ENCODE measurements at places on chromosomes 5 and 9.

GRCh38 chr5:164581889-164582288 lies 1076.5 kb downstream of the MAT2B start:
- DNase-seq = no peak

DNA sequence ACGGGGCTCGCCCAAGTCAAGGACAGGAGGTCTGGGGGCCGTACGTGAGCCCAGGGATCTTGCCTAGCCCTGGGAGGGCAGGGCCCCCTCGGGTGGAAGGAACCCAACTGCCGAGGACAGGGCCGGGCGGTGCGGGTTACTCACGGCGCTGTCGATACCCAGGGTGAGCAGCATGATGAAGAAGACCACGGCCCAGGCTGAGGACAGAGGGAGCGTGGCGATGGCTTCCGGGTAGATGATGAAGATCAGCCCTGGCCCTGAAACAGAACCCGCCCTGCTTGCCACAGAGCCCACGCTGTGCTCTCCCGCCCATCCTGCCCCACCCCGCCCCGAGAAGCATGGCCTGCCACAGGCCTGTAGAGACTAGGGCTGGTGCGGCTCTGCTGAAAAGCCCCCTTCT lies 34.1 kb downstream of the SLC6A3 start:
- no peak for DNase-seq

- DNase-seq = no peak
Measured at GRCh38 chr9:83186155-83186737, 123.3 kb upstream of the RASEF start.

GRCh38 chr5:77498952-77499351 lies 6.8 kb upstream of the WDR41 start:
- no peak for DNase-seq

- DNase-seq = no peak
Measured at GRCh38 chr9:110095776-110096175, 112.2 kb downstream of the C9orf152 start.

DNA sequence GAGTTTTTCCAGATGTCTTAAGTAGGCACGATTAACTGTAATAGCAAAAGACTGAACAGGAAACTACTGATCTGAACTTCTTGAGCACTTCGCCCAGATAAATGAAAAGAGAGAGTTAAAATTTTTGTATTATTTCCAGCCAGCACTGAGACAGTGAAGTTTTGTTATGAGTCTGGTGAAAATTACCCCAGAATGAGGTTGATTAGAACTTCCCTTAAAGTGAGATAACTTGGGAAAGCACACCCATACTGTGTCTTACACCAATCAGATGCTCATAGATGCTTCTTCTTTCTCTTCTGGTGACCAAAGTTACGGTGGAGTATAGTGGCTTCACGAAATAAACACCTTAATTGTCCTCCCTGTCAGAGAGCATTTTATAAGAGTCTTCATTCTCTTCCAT lies 131.8 kb upstream of the SLC12A2 start:
- no peak for DNase-seq

- no peak for DNase-seq
Measured at GRCh38 chr9:129472651-129473102, 148.2 kb downstream of the C9orf50 start.

DNA sequence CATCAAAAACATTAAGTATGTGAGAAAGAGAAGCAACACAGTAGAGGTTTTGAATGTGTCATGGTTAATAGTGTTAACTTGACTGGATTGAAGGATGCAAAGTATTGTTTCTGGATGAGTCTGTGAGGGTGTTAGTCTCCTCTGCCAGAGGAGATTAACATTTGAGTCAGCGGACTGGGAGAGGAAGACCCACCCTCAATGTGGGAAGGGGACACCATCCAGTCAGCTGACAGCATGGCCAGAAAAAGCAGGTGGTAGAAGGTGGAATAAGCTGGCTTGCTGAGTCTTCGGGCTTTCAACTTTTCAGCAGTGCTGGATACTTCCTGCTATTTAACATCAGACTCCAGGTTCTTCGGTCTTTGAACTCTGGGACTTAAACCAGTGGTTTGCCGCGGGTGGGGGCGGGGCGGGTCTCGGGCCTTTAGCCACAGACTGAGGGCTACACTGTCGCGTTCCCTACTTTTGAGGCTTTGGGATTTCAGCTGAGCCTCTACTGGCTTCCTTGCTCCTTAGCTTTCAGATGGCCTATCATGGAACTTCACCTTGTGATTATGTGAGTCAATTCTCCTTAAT lies 309.9 kb upstream of the ST8SIA4 start:
- DNase-seq = no peak

DNA sequence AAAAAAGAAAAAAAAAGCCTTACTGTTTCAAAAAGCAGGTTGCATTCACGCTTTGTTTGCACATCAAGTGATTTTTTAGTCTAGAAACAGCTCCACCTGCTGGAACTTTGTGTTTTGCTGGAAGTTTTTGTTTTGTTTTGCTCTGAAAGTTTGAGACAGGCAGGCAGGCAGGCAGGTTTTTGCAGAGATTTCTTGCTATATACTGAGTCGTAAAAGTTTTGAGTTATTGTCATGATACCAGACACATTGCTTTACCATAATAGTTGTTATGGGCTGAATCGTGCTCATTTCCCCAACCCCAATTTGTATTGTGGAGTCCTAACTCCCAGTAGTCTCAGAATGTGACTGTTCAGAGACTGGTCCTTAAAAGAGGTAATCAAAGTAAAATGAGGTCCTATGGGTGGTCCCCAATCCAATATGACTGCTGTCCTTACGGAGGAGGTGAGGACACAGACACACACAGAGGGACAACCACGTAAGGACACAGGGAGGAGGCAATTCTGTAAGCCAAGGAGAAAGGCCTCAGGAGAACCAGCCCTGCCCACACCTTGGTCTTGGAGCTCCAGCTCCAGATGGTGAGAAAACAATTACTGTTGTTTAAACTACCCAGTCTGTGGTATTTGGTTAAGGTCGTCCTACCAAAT lies 20.9 kb downstream of the OR2Y1 start:
- no peak for DNase-seq

- DNase-seq = no peak
Measured at GRCh38 chr5:163635631-163636030, 130.2 kb downstream of the MAT2B start.

- no peak for DNase-seq
Measured at GRCh38 chr5:45521067-45521466, 175.1 kb downstream of the HCN1 start.

GRCh38 chr9:102185962-102186361 lies 447.5 kb upstream of the GRIN3A start:
- no peak for DNase-seq

DNA sequence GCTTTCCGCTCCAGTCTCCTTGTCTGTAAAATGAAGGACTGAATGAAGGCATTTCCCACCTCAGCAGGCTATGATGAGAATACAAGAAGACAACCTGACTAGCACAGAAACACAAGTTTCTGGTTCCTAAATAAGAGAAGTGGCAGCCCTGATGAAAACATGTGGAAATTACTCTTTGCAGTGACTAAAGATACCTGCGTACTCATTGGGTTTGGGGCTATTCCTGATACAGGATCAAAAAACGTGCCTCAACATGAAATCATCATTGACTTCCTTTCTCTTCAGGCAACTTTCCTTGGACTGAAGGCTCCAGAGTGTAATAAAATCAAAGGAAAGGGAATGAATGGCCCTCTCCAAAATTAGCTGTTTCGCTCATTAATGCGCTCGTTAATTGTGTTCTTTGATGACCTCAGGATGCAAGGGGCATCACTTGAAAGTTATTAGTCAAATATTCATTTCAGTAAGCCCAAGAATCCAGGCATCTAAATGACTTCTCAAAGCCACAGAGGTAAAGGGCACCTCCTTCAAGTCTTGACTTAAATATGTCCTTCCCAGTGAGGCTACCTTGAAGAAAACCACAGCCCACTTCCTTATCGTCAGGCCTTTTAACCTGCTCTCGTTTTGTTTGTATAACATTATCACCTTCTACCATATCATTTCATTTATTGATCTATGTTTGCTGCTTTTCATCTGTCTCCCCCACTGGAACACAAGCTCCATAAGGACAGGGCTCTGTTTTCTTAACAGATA lies 68.9 kb downstream of the RASEF start:
- DNase-seq = no peak

DNA sequence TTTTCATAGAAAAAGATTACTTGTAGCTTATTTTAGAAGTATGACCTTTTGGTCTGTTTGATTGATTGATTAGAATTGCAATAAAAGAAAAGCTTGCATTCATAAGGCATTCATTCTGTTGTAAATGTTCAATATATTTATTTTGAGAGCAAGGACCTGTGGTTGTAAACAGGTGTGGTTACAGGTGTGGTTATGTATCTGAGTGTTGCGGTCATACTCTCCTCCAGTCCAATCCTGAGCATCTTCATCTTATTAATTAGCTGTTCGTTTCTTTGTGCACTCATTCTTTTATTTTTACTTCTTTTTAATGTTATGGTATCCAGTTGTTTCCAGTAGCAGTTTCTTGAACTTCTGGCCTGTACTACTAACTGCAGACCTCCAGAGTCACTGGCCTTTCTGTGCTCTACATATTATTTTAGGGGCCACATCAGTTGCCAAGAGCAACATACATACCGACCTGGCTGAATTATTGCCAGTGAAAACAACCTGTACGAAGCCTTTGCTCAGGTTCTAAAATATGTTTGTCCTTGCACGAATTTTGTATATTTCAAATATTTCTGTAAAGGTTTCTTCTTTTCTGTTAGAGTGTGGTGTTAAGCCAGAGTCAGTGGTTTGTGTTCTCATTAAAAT lies 128.7 kb downstream of the CDC42SE2 start:
- DNase-seq = no peak

DNA sequence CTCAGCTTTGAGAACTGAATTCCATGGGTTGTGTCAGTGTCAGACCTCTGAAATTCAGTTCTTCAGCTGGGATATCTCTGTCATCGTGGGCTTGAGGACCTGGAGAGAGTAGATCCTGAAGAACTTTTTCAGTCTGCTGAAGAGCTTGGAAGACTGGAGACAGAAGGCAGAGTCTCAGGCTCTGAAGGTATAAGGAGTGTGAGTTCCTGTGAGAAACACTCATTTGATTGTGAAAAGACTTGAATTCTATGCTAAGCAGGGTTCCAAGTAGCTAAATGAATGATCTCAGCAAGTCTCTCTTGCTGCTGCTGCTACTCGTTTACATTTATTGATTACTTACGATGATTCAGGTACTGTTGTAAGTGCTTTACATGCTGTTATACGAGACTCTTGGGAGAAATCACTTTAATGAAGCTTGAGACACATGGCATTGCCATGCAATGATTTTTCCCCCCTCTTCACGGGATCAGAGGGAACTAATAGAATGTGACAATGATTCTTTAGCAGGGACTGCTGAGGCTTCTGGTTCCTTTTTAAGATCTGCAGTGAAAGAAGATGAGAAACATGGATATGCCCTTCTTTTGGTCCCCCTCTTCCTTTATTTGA lies 63.8 kb downstream of the PTTG1 start:
- DNase-seq = no peak

DNA sequence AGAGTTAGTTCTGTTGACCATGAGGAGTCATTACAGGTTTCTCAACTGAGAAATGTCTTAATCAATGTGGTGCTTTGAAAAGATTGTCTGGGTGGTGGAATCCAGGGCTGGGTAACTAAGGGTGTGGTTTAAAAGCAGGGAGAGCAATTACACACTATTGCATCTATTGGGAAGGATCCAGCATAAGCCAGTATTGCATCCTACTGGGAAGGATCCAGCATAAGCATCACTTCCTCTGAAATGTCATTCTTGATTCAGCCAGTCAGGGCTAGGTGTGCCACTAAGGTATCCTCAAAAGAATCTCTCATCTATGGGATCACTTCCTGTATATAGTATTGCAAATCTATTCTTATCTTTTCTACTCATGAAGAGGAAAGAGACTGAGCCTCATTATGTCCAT lies 38.6 kb downstream of the ELOVL7 start:
- no peak for DNase-seq

DNA sequence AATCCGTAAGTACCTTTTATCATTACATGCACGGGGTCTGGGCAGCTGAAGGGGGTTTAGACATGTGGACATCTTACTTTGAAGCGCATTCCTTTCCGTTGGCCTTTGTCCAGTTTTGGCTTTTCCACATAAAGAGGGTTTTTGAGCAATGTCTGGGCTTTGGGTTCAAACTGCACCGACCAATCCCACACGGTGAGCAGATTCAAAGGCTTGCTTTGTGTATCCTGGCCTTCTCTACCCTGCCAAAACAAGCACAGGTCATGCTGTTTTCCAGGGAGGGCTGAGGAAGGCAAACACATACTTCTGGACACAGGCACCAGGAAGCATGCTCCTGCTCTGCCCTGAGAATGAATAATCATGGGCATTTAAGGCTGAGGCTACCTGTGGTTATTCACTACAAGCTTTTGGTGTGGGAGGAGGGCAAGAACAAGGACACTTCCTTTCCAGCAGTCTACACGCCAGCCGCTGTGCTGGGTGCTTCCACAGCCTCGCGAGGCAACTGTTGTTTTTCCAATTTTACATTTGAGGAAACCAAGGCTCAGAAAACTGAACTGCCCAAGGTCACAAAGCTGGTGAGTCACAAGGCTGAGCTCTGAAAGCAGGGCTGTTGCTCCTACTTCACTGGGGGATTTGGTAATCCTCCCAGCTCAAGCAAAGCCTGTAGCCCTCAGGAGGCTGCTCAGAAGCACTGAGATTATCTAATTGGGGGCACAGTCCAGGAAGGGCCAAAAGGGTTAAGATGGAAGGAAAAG lies 59.8 kb upstream of the GOLPH3 start:
- DNase-seq = no peak
